G401 (cell line): ENCODE measurements at places on chromosomes 11 and 22. TPM values are rescaled to one million over a fixed set of nuclear protein-coding genes. Genes with fewer than 3 reads are reported as not detected.

The APOL5 gene
- total RNA-seq: not detected in 2 replicates

The C11orf87 gene
- not detected in 2 replicates for total RNA-seq

The SPDYC gene
- 2.0 and 3.4 TPM in 2 replicates for total RNA-seq

DNA sequence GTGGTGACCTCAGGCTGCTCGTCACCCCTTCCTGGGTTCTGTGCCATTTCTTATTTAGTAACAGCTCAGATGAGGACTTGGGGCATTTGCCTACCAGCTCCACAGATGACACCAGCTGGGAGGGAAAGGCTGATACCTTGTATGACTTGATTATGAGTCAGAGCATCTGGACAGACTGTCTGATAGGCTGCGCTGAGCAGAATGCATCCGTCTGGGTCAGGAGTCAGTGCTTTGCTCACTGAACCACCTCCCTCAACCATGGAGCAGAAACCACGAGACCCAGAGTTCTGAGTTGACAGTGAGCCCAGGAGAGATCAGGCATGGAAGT is 6.8 kb downstream of the ST14 start:
- no peak for DNase-seq

DNA sequence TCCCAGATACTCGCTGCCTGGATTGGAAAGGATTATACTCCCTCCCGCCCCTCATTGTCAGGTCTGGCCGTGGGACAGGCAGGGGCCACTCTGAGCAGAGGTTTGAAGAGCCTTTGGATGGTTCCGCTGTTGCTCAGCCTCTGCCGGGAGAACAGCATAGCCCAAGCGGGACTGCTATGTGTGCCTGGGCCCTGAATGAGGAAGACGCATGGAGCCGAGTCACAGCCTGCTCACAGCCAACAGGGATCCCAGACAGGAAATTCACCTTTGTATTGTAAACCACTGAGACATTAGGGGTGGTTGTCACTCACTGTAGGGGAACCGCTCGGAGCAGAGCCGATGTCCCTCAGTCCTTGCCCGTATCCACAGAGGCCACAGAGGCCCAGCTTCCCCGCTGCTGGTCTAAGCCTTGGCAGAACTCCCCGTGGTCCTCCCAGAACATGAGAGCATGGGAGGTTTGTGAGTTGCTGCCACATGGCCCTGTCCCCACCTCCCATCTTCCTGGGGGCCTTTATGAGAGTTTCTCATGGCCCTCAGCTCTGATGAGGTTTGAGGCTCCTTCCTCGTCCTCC is 10.7 kb upstream of the FAM118A start:
- no peak for DNase-seq

DNA sequence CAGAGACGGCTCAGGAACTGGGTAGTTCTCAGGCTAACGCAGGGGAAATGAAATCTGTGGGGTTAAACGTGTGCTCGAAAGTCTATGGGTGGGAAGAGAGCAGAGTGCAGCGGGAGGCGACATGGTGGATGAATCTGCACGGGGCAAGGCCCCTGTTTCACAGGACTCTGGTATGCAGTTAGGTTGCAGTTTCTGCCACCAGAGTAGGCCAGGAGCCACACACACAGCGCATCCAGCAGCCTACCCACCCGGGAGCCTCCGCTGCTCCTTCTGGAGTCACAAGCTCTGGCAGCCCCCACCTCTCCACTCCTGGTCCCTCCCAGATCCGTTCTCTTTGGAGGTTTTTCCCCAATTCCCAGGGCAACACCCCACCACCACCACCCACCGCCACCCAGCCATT is 27.0 kb downstream of the SPATA19 start:
- no peak for DNase-seq

- no peak for DNase-seq
Observed at GRCh38 chr11:130831506-130831905, 84.8 kb downstream of the SNX19 start.

GRCh38 chr11:67542971-67543370 is 19.7 kb upstream of the CABP2 start:
- no peak for DNase-seq

DNA sequence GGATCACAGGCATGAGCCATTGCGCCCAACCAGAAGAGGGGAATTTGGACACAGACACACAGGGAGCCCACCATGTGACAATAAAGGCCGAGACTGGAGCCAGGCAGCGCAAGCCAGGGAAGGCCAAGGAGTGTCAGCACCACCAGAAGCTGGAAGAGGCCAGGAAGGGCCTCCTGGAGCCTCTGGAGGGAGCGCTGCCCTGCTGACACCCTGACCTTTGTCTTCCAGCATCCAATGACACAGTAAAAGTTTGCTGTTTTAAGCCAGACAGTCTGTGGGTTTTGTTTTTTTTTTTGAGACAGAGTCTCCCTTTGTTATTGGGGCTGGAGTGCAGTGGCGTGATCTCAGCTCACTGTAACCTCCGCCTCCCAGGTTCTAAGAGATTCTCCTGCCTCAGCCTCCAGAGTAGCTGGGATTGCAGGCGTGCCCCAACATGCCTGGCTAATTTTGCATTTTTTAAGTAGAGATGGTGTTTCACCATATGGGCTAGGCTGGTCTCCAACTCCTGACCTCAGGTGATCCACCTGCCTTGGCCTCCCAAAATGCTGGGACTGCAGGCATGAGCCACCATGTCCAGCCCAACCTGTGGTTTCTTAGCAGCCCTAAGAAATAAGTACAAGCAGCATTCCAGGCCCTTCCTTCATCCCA is 215.8 kb downstream of the CTTN start:
- DNase-seq: no peak

The OR51F1 gene
- not detected in 2 replicates for total RNA-seq

- DNase-seq: peak; percentile 29
Observed at GRCh38 chr11:64318766-64319761, 1.1 kb downstream of the PRDX5 start.

DNA sequence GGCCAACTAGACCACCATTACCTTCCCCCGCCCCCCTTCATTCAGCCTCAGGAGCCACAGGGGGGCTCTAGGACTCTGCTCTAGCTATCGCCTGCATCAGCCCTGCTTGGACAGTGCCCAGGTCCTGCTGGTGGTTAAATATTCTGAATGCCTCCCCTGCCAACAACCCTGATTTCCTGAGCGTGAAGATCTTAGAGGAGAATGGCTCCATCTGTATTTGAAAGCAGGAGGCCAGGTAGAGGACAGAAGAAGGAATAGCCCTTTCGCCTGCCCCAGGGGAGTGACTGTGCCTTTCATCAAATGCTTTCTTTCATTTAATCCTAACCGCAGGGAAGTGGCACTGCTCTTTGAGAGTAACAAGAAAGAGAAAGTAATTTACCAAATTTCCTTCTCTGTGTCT is 69.2 kb downstream of the ISX start:
- DNase-seq: peak; percentile 79

The NLRP14 gene
- 0.25 and 0.27 TPM in 2 replicates for total RNA-seq

- no peak for DNase-seq
Observed at GRCh38 chr11:78429660-78430059, 12.0 kb upstream of the GAB2 start.

DNA sequence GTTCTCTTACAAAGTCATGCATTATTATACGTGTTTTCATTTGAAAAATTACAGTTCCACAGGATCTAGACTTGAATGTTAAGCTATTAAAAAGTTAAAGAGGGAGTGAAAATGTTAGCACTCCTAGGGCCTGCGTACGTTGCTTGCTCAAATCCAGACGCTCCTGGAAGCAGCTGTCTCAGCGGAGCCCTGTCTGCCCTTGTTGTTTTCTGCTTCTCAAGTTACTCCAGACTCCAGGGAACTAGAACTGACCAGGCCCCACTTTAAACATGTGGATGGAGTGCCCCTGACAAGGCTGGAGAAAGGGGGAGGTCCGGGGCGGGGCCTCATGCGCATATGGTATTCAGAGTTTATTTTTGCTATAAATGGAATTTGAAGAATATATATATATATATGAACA is 9.6 kb downstream of the PARVB start:
- DNase-seq: no peak

GRCh38 chr11:27857014-27857413 is 156.8 kb upstream of the BDNF start:
- peak; percentile 25 for DNase-seq

The TUBA8 gene
- total RNA-seq: 0.49 TPM in 1 of 2 replicates, not detected in the other

The GP1BB gene
- 3.2 and 4.7 TPM in 2 replicates for total RNA-seq

DNA sequence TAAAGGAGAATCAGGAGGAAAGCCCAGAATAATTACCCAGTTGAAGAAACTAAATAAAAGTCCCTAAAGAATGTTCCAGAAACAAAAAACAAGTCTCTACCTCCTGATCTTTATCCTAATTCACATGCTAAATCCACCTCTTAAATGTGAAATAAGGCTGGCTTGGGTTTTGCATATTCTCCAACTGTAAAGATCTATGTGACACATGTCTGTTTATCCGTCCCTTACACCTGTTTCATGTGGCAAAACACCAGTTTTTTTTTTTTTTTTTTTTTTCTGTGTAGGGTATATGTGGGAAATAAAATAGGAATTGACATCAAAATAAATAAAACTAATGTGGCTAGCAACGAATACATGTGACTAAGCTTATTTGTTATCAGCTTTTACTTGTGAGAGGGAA is 70.5 kb downstream of the NARS2 start:
- no peak for DNase-seq

- no peak for DNase-seq
Observed at GRCh38 chr22:19741053-19741452, 17.7 kb downstream of the GP1BB start.

The RIMBP3C gene
- total RNA-seq: 0.47 and 0.49 TPM in 2 replicates

The CHRM1 gene
- not detected in 2 replicates for total RNA-seq

The MMP10 gene
- total RNA-seq: 42.3 and 45.3 TPM in 2 replicates

- peak; percentile 57 for DNase-seq
Observed at GRCh38 chr22:31574055-31574670, 77.8 kb downstream of the SFI1 start.

DNA sequence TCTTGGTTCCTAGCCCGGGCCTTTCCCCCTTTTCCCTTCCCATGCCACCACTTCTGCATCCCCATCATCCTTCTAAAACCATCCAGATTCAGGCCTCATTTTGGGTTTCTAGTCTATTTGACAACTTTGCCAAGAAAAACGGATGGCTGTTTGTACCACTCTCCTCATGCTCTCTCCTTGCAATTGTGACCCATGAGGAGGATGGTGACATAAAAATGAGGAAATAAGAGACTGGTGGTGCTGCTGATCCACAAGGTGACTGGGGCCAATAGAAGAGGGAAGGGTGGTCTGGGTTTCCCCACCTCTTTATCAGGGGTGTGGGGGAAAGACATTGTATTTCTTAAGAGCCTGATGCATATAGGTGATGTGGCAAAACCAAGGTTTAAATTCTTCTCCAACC is 1.0 kb downstream of the MS4A4A start:
- peak; percentile 17 for DNase-seq

GRCh38 chr11:80914311-80914710 is 1473.5 kb upstream of the TENM4 start:
- no peak for DNase-seq

GRCh38 chr11:64181506-64182411 is 4.2 kb upstream of the STIP1 start:
- peak; percentile 84 for DNase-seq

- DNase-seq: no peak
Observed at GRCh38 chr22:45895436-45896152, 81.4 kb downstream of the WNT7B start.

GRCh38 chr11:2547806-2548205 is 103.0 kb downstream of the KCNQ1 start:
- DNase-seq: no peak

DNA sequence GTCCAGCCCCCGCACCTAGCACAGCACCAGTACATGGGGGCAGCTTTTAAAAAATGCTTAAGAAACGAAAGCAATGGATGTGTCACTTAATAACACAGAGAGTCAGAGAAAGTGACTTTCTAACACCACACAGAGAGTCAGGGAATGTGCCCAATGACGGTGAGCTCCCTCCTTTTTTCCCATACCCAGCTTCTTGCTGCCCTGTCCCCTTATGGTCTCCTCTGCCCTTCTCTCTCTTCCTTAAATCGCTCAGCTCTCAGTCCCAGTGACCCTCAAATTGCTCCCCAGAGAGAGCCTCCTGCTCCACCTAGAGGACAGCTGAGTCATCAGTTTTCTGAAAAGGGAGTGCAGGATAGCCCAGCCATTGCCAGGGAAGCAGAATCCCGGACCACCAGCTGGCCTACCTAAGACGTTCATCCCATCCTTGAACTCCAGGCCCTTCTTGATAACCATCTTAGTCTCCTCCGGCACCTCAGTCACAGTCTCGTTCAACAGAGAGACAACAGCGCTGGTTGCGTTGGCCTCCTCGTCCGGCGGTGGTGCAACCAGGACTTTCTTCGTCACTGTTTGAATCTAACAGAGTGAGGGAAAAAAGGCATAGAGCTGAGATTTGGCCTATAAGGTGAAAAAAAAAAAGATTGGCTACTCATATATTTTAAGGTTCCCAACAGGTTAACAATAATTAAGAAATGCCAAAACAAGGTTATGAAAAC is 113.5 kb downstream of the SLC1A2 start:
- no peak for DNase-seq

GRCh38 chr22:35656284-35656752 is 8.1 kb downstream of the APOL6 start:
- DNase-seq: no peak

The NEAT1 gene
- total RNA-seq: 4.4 and 12.4 TPM in 2 replicates

The SLC1A2 gene
- 0.14 TPM in 1 of 2 replicates, not detected in the other for total RNA-seq

The JHY gene
- 0.81 TPM in 1 of 2 replicates, not detected in the other for total RNA-seq

GRCh38 chr22:46357711-46358520 is 22.4 kb downstream of the TRMU start:
- DNase-seq: no peak

The B3GAT1 gene
- total RNA-seq: not detected in 2 replicates

GRCh38 chr11:113091481-113091780 is 130.2 kb downstream of the NCAM1 start:
- DNase-seq: no peak

DNA sequence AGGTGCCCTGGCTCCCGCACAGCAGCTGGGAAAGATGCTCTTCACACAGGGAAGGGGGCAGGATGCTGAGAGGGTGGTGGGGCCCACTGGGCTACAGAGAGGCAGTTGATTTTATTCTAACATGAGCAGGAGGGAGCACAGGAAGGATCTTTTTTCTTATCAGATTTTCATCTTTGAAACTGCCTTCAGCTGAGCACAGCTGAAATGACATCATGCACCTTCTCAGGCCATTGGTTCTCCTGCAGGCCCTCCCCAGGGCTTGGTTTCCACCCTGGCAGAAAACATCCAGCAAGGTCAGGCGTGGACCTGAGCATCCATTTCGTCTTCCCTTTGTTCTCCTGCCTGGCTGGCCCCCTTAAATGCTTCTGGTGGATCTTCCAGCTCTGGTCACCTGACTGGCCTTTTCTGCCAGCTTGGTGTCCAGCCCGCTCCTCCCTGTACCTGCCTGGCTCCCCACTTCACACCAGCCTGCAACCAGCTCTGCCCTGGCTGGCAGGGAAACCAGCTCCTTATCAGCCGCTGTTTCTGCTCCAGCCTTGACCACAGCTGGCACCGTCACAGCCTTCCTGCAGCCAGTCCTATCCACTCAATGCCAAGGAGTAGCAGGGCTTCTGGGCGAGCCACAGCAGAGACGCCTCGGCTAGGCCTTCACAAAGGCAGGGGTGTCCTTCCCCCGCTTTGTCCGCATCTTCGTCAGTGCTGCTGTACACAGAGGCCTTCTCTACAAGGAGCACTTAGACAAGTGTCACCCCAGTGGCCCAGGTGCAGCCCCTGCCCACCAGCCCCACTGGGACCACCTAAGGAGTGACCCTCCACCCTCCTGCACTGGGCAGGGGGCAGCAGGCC is 36.5 kb downstream of the TOM1 start:
- no peak for DNase-seq
